IMR-90 (cell line): ENCODE measurements at places on chromosomes 2 and 18.

DNA sequence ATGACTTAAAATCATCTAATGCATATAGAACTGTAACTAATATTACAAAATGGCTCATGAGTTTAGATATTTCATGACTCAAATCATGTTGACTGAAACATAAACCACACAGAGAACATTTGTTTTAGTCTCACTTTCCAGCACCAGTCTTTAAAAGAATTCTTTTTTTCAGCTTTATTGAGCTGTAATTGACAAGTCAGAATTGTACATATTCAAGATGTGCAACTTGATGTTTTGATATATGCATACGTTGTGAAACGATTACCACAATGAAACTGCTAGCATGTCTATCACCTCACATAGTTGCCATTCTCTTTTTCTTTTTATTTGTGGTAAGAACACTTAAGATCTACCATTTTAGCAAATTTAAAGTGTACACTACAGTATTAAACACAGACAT, 25.0 kb upstream of the TMEM178A start:
- DNase-seq: no peak

- no peak for DNase-seq
Measured at GRCh38 chr2:23235736-23236135, 149.2 kb upstream of the KLHL29 start.

DNA sequence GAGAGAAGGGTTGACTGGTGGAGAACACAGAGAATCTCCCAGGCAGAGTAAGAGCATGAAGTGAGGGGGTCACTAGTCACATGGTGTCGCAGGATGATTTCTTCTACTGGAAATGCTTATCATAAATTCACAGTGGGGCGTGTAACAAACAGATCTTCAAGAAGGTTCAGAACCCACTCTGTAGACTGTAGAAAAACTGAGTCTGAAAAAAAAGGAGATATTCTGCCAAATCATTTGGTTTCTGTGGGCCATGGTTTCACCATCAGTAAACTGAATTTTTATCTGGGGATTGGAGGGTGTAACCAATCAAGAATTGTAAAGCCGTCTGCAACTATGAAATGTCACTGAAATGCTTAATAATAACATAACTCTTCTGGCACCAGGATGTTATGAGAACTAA, 15.0 kb downstream of the TPGS2 start:
- no peak for DNase-seq

DNA sequence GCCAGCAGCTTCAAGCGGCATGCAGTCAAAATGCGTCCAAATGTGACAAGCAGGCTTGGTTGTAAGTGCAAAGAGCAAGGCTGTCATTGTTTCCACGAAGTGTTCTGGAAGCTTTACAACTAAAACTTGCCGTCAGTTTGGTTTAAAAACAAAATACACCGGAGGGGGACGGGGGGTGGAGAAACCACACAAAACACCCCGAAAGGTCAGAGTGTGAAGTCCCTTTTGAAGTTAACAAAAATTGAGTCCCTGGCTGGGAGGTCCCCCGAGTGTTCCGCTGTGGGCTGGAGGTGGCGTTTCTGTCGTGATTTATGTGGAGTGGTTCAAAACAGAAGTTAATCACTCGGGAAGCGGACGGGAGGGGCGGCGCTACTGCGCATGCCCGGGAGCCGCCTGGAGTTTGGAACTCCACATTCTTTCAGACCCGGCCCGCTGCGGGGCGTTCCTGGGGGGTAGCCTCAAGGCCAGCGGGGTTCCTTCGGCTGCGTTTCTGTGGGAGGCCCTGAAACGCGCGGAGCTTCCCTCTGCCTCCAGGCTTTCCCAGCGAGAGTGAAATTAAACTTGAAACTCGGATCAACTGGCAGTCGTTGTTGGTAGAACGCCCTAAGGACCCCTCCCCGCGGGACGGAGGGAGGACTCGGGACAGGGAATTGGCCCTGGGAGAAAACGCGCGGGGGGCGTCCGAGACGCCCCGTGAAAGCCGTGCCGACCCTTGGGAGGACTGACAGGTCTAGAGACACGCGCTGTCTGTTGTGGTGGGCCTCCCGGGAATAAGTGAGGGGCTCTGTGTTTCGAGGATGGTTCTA, 1.4 kb downstream of the TGIF1 start:
- peak; percentile 89 for DNase-seq

DNA sequence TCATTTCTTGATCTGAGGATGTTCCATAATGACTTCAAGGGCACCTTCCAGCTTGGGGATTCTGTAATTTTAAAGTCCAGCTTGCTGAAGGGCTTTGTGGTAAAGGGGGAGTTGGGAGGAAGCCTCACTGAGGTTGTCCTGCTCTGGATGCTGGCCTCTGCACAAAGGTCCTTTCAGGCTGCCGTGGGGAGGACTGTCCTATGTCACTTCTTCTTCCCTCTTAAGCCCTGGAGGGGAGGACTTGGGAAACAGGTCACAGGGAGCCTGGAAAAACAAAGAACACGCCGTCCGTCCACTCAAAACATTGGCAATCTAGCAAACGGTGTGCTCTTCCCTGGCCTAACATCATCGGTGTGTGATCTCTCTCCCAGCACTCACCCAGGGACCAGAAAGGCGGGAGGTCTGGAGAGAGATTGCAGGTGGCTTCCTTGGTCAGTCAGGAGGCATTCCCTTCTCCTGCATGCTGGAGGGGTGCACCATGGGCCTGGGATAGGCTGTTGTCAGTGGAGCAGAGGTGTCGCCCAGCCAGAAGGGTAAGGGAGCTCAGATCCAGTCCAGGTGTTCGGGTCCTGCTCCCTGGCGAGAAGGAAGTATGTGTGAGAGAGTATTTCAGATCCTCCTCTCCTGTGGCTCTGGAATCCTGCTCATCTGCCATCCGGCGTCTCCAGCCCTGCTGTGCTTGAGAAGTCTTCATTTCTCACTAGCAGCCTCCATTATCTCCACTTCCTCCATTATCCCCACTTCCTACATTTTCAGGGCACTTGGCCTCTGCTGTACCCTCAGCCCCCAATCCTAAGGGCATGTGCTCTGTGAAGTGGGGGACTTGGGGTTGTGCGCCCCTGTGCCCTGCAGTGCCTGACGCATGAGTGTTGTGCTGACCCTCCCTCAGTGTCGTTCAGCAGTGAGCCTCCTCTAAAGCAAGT, 20.1 kb downstream of the ASAP2 start:
- DNase-seq: no peak

- no peak for DNase-seq
Measured at GRCh38 chr2:10772201-10772867, 40.3 kb downstream of the PDIA6 start.

- DNase-seq: no peak
Measured at GRCh38 chr2:62321380-62322289, 125.7 kb downstream of the B3GNT2 start.

GRCh38 chr2:109670556-109671411, 56.6 kb downstream of the SOWAHC start:
- no peak for DNase-seq

GRCh38 chr2:28635191-28635611, 116.4 kb upstream of the PPP1CB start:
- no peak for DNase-seq

- DNase-seq: no peak
Measured at GRCh38 chr2:14619441-14619840, 13.1 kb upstream of the LRATD1 start.

DNA sequence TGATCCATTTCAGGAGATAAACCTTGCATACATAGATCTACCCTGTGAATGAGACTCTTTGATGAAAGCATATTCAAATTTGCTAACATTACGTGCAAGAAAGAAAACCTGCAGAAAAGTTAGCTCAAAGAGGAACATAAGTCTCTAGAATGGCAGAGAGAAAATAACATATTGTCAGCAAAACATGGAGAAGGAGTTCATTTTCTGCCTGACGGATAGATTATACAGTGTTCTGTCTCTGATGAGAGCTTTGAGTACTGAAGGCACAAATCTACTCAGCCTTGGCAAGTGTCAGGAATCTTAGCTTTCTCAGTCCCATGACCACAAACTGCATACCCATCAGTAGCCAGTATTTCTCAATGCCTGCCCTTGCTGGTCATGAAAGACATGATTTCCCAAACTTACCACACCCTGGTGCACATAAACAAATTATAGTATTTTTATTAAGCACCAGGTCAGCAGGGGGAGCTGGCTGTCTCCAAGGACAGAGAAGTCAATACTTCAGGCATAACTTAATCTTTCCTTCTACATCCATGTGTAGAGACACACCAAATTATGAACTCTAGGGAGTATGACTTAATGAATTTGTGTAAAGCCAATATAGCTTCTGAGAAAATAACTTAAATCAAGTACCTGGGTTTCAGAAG, 401.2 kb upstream of the SOX11 start:
- no peak for DNase-seq

- DNase-seq: no peak
Measured at GRCh38 chr2:127386246-127386645, 1.5 kb downstream of the MAP3K2 start.
